Thoracic aorta (tissue), 2 donors: ENCODE measurements at places on chromosomes 5 and 9. TPM values are rescaled to one million over a fixed set of nuclear protein-coding genes. Genes with fewer than 3 reads are reported as not detected.

SLC6A3 gene
- not detected for total RNA-seq

HMCN2 gene
- total RNA-seq, result 6.3 TPM

PCDH12 gene
- total RNA-seq, result 5.1 TPM

C9orf153 gene
- total RNA-seq, result 0.92 TPM

PCA3 gene
- not detected for total RNA-seq

HAVCR1 gene
- 2.0 TPM for total RNA-seq

HAPLN1 gene
- 14.1 TPM for total RNA-seq
